ENCODE measurements at places on chromosomes 12 and 14. TPM values are rescaled to one million over a fixed set of nuclear protein-coding genes. Genes with fewer than 3 reads are reported as not detected.

DNA sequence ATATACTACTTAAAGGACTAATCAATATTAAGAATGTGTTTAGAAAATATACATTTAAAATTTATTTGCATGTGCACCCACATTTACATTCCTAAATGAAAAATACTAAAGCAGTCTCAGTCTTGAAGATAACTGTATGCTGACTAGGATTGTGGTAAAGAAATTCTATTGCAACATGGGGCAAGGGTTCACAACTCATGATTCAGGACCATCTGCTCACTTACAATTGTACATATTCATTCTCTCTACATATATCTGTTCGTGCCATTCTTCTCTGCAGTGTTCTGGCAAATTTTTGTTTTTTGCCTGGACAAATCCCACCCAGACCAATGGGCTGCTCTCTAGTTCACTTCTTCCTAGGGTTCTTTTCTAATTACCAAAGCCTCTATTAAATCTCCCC, 417.2 kb upstream of the NOVA1 start:
- no peak for DNase-seq

- no peak for DNase-seq
These were observed 457.7 kb upstream of the TMEM132C start for GRCh38 chr12:127809275-127809674.

GRCh38 chr14:47674543-47675465, 601 bp downstream of the MDGA2 start:
- peak; percentile 55 for DNase-seq

The LUM gene
- total RNA-seq: 628 TPM

The KRT79 gene
- total RNA-seq: not detected

The DHH gene
- 3.6 TPM for total RNA-seq

GRCh38 chr14:51370758-51371386, 130.8 kb downstream of the TMX1 start:
- DNase-seq: no peak

GRCh38 chr12:1939801-1940607, 21.6 kb upstream of the CACNA2D4 start:
- DNase-seq: peak; percentile 97

DNA sequence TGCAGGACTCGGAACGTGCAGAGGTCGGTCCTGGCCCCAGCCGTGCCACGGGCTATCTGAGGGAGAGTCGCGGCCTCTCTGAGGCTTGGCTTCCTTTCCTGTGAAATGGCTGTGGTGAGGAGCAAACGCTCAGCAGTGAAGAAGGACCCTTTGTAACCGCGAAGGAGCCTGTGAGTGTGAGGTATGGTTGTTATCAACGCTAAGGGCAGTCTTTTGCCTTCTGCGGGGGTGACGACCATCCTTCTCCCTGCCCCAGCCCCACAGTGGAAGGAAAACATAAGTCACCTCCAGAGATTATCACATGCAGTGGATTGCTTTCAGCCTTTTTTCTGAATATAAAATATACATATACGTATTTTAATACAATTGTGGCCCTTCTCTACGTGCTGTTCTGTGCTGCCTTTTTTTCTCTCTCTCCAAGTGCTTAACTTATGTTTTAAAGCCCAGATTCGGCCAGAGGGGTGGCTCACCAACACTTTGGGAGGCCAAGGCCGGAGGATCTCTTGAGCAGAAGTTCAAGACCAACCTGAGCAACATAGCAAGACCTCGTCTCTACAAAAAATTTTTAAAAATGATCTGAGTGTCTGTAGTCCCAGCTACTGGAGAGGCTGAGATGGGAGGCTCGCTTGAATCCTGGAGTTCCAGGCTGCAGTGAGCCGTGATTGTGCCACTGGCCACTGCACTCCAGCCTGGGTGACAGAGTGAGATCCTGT, 17.4 kb downstream of the TAMALIN start:
- DNase-seq: no peak

GRCh38 chr12:29794862-29795261, 11.1 kb upstream of the TMTC1 start:
- no peak for DNase-seq

GRCh38 chr12:9721394-9722092, 11.4 kb downstream of the CLECL1 start:
- DNase-seq: no peak

The INHBC gene
- not detected for total RNA-seq

The VPS29 gene
- total RNA-seq: 122 TPM

GRCh38 chr14:53964249-53964648, 7.6 kb upstream of the BMP4 start:
- DNase-seq: no peak

DNA sequence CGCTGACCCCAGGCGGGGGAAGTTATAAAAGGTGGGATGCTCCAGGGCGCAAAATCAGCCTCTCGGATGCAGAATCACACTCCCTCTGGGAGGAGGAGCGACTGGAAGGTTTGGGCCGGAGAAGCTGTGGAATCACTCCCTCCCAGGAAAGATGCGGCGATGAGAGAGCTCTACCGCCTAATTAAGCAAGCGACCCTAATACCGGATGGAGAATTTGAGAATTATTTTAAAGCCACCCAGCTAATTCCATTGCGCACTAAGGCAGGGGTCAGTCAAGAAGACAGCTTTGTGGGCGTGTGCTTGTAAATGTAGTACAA, 1.9 kb downstream of the COL2A1 start:
- DNase-seq: no peak

- DNase-seq: no peak
These were observed 18.9 kb upstream of the MAP3K9 start for GRCh38 chr14:70828188-70828587.

DNA sequence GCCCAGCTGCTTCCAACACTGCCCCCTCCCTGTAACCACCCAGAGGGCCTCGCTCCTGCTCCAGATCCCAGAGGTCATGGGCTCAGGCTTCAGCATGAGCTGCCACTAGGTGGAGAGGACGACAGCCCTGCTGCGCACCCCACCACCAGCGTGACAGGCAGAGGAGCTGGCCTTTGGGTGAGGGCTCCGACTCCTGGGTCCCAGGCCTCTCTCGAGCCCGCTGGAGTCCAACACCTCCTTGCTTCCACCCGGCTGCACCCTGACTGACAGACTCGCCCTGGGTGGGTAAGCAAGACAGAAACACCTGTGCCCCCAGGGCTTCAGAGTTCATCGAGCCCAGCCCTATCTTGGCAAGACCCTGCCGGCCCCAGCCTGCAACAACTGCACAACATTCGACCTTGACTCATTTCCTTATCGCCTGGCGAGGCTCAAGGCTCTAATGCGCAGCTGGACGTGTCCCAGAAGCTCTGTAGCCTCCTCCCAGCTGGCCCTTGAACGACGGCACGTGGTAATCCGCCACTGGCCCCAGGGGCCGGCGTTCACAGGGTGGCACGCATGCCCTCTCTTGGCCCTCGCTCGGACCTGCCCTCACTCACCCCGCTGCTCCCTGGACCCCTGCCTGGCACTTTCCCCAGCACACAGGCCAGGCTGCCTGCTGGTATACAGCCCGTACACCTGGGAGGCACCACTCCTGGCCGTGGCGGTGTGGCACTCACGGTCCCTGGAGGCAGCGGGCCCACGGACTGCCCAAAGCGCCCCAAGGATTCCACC, 28.0 kb downstream of the VPS37B start:
- peak; percentile 76 for DNase-seq

- no peak for DNase-seq
These were observed 61.1 kb downstream of the SMUG1 start for GRCh38 chr12:54127538-54128259.

The PTPN21 gene
- total RNA-seq: 45.8 TPM

The BCL2L2 gene
- total RNA-seq: 68.6 TPM

The RFC5 gene
- total RNA-seq: 8.1 TPM

DNA sequence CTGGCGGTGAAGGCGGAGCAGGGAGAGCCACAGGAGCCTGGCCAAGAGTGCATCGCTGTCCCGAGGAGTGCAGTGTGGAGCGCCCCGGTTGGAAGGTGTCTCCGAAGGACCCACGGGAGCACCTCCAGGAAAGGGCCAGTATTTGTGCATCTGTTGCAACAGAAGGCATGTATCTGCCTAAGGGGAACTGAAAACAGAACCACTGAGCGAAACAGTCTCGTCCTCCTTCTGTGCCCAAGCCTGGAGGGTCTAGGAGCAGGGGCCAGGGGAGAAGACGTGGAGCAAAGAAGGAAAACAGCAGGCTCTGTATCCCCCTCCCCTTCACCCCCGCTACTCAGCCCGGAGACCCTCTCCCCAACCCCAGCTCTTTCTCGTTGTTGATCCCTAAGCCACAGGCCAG, 5.3 kb upstream of the LRRC10 start:
- DNase-seq: no peak

DNA sequence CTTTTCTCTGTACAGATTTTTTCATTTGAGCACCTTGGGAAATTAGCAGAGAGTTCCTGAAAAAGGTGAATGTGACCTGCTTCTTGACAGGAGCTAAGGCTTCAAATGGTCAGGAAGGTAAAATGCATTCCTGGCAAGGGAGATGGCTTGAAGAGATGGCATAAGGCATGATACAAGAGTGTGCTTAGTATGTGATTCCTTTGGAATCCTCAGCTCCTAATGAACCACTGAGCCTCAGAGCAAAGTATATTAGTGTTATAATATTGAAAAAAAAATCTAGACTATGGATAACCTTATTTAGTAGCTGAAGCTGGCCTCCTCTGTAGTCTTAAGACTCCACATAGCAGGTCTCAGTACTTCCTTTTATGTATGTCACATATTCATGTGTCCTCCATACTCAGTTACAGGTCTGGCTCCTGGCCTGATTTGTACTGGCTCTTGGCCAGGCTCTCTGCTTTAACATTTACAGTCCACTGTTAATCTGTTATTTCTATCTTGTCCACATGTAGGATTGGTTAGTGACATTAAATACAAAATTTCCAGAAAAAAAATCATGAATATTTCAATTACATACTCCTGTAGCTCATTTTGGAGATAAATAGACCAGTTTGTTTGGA, 17.9 kb downstream of the TOGARAM1 start:
- DNase-seq: no peak

GRCh38 chr12:113302466-113302865, 32.4 kb downstream of the SLC8B1 start:
- no peak for DNase-seq

- DNase-seq: no peak
These were observed 6.9 kb downstream of the ZBTB25 start for GRCh38 chr14:64496764-64497163.

GRCh38 chr12:29428633-29429032, 47.7 kb upstream of the ERGIC2 start:
- DNase-seq: no peak

DNA sequence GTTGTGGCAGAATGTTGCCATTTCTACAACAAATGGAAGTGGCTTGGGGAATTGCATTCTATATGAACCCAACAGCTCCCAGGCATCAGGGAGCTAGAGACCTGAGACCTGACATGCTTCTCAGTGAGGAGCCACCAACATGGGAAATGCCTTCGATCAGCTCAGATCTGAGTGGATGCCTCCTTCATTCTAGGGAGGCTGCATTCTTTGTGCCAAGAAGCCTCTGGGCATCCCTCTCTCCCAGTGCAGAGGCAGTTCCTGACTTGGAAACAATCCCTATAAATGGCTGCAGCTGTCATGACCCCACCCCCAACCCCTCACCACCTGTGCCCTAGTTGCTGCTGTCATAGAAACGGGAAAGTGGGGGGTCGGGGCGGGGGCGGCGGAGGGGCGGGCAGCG, 196.3 kb downstream of the PPM1H start:
- DNase-seq: no peak

DNA sequence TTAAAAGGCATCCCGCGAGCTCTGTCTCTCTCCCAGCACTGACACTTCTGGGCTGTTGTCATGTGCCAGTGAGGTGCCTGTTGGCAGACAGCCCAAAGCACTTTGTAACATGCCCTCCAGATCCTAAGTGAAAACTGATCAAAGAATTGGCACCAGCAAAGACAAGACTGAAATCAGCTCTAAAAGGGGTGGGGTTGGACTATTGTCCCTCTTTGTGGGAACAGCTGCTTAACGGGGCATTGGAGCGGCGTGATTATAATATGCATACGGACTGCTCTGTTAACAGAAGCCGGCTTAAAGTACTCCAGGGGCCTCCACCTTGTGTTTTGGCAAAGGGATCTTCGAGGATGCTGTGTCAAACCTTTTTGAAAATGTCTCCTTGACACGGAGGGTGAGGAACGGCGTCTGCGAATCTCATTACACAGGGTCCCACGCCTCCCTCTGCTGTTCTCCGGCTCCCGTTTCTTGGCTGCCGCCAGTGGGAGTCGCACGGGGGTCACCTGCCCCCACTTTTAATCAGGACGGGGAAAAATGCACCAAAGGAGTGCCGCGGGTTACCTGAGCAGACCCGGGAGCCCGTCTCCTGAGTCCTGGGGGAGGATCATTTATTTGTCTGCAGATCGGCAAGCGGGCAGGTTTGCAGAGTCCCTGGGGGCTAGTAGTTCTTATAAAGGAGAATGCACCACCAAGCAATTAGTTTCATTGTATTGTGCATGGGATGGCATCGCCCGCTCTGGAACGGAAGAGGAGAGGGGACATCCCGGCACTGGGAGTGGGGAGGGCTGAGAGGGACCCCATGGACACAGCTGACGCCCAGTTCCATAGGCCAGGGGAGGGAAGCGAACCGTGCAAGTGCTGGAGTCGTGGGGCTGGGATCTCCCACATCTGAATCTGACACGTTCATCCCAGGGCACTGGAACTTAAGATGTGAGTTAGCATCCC, 44.3 kb downstream of the SPRING1 start:
- no peak for DNase-seq

The TAS2R31 gene
- 9.1 TPM for total RNA-seq

The ACSM4 gene
- not detected for total RNA-seq

DNA sequence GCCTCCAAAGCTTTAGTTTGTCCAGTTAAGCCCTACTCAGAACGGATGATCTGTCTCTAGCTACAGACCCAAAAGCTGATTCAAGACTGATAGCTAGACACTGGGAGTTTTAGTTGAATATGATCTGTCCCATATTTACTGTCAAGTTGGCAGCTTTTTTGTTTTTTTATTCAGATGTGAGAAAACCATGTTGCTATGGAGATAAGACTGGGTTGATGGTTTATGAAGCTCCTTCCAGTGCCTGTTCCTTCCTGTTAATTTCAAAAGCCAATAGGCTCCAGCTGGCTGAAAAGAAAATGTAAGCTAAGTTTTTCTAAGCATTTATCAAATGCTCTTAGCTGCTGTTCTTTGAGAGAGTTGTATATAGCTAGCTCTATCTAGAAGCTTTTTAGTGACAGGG, 4.7 kb downstream of the DYNLL1 start:
- DNase-seq: no peak

All from aorta (tissue), 5 donors.